ENCODE measurements at places on chromosomes 1 and 21. TPM values are rescaled to one million over a fixed set of nuclear protein-coding genes. Genes with fewer than 3 reads are reported as not detected.
A peak's percentile ranks its signal among the peaks of the same experiment; 100 is the strongest.

Gene TSPAN1
- 2.2 TPM for total RNA-seq

Gene RCC1
- total RNA-seq, result 10.6 TPM

Gene GJA4
- 17.0 TPM for total RNA-seq

- no peak for DNase-seq
- H3K4me1 ChIP-seq, result peaks cover 13% of the 10 kb centered on the region
- H3K27ac ChIP-seq, result peak overlapping the region; percentile 24
- no peaks in the 10 kb centered on the region for H3K36me3 ChIP-seq
- no peaks in the 10 kb centered on the region for H3K27me3 ChIP-seq
- peak overlapping the region; percentile 40 for H3K4me3 ChIP-seq
These were observed 291.2 kb downstream of the PTPRC start for GRCh38 chr1:198929961-198930599.

DNA sequence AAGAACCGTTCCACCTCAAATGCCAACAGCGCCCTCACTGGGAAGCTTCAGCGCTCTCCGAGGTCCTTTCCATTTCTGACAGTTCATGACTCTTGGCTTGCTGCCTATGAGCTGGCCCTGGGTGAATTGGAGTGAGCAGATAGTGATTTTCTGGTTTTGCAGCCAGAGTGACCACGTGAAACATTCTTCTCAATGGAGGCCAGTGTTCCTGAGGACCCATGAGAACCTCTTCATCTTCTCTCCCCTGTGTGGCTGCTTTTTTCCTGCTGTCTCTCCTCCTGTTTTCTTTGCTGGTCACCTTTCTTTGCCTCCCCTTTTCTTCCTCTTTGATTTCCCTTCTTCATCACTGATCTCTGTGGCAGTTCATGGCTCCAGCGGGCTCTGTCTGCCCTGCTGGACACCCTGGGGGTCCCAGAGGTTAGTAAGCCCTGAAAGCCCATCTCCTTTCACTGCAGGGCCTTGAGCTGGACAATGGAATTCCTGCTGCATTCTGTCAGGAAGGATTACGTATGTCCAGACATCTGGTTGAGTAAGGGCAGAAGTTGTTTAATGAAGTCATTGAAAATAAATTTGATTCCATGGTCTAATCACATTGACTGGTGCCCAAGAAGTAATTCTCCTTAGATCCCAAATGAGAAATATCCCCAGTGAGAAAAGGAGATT lies 29.9 kb downstream of the VASH2 start:
- no peaks in the 10 kb centered on the region for H3K27me3 ChIP-seq
- H3K4me1 ChIP-seq, result peaks cover 32% of the 10 kb centered on the region
- DNase-seq, result peak; percentile 66
- no peaks in the 10 kb centered on the region for H3K36me3 ChIP-seq
- no peak overlapping the region for H3K4me3 ChIP-seq

GRCh38 chr1:93556291-93556690 lies 108.4 kb downstream of the FNBP1L start:
- H3K27ac ChIP-seq, result peak overlapping the region; percentile 72
- H3K27me3 ChIP-seq, result no peaks in the 10 kb centered on the region
- peaks cover 42% of the 10 kb centered on the region for H3K4me1 ChIP-seq
- DNase-seq, result no peak

DNA sequence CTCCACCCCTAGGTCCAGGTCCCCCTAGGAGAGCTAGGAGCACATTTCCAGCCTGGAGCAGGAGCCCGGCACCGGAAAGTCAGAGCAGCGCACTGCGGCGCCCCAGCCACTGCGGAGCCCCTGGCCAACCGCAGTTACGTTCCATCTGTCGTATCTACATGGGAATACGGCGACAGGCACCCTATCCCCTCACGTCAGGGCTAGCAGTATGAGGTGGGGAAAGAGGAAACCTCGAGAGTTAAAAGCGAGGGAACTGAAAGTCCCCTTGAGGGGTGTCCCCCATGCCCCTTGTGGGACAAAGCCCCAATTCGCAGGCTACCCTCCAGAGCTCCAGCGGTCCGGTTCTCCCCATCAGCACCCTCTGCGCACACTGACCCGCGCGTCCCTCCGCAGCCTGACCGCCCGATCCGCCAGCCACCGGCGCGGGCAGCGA lies 995 bp downstream of the COLGALT2 start:
- H3K4me3 ChIP-seq, result peak overlapping the region; percentile 66
- DNase-seq, result peak; percentile 77

DNA sequence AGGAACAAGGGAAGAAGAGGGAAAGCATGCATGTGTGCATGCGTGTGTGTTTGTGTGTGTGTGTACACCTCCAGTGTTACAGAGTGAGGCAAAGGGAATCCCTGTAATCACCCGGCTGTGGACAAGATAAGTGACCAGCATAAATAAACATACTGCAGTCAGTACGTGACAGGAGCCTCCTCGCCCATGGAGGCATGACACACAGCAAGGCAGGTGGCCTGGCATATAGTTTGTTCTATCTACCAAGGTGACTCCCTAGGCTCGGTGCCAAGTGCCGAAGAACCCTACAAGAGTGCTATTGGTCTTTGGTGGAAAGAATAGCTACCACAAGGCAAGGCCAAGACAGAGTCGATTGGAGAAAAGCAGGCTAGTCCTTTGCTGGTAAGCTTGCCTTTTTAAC lies 31.7 kb upstream of the HEATR1 start:
- no peak for DNase-seq
- no peaks in the 10 kb centered on the region for H3K4me1 ChIP-seq
- H3K27me3 ChIP-seq, result no peaks in the 10 kb centered on the region
- no peak overlapping the region for H3K27ac ChIP-seq
- no peaks in the 10 kb centered on the region for H3K36me3 ChIP-seq

GRCh38 chr1:237794071-237794470 lies 96.7 kb downstream of the ZP4 start:
- no peak for DNase-seq
- no peak overlapping the region for H3K4me3 ChIP-seq
- peaks cover 28% of the 10 kb centered on the region for H3K4me1 ChIP-seq
- no peaks in the 10 kb centered on the region for H3K27me3 ChIP-seq
- H3K36me3 ChIP-seq, result peaks cover 58% of the 10 kb centered on the region

DNA sequence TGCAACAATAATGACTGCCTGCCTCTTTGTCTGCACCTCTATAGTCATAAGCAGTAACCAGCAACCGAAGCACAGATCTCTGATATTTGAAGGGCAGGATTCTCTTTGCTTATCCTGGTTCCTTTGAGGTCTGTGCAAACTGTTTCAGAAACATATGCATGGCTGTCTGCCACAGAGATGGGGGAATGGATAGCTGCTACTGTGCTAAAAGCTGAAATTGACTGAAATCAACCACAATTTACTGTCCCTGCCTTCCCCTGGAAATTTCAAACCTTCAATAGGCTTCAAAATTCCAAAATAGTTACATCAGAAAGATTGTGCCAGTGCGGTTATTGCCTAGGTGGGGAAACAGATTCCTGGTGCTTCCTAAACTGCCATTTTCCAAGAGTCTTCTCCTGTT lies 136.8 kb upstream of the GORAB start:
- no peak overlapping the region for H3K4me3 ChIP-seq

- no peak overlapping the region for H3K4me3 ChIP-seq
- H3K4me1 ChIP-seq, result no peaks in the 10 kb centered on the region
- DNase-seq, result no peak
These were observed 51.2 kb downstream of the DNTTIP2 start for GRCh38 chr1:93827633-93828366.

DNA sequence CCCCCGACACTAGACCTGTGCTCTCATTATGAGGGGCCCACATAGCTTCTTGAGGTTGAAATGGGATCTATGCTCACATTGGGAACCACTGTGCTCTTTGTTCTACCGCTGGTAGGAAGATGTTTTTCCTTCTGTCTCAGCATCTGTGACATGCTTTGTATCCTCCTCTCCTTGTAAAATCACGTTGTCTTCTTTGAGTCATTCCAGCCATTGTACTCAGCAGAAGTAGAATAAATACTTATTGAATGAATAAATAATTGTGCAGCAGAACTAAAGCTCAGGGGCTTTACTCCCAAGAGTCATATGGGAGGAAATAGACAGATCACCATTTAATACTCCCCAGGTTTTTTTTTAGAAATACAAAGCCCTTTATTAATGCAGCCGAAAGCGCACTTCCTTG lies 66.3 kb upstream of the EDEM3 start:
- H3K27me3 ChIP-seq, result no peaks in the 10 kb centered on the region
- H3K27ac ChIP-seq, result no peak overlapping the region
- peaks cover 16% of the 10 kb centered on the region for H3K4me1 ChIP-seq
- DNase-seq, result no peak
- peaks cover 82% of the 10 kb centered on the region for H3K36me3 ChIP-seq
- no peak overlapping the region for H3K4me3 ChIP-seq

DNA sequence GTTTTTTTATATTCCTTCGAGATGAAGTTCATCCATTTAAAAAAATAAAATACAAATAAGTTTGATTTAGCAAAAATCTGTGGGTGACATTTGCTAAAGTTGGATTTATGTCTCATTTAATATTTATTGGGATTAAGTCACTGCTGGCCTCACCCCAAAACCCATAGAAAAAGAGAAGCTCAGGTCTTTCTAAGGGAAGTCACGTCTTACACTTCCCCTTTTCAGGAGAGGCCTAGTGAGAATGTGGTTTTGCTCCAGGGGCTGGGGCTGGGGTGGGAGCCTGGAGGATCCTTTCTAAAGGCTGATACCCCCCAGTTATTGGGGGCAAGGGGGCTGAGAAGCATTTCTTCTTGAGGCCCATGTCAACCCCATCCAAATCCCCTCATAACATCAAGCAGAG lies 300.3 kb downstream of the DSCAM start:
- no peak for DNase-seq
- H3K27me3 ChIP-seq, result no peaks in the 10 kb centered on the region
- H3K36me3 ChIP-seq, result no peaks in the 10 kb centered on the region
- no peak overlapping the region for H3K27ac ChIP-seq

DNA sequence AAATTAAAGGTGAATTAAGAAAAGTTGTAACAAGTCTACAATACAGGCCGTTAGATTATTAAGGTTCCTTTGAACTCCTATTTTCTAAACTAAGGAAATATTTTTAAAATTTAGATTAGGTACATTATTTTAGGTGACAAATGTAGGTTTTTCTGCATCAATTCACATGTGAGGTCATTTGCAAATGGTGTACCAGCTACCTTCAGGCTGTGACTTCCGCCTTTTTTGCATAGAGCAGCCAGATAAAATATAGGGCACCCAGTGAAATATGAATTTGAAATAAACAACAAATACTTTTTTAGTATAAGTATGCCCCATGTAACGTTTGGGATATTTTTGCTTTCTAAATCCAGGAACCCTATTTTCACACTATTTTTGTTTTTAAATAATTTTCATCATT lies 544.0 kb downstream of the LMO4 start:
- H3K4me3 ChIP-seq, result no peak overlapping the region
- no peaks in the 10 kb centered on the region for H3K27me3 ChIP-seq
- no peaks in the 10 kb centered on the region for H3K4me1 ChIP-seq
- H3K36me3 ChIP-seq, result no peaks in the 10 kb centered on the region
- H3K27ac ChIP-seq, result no peak overlapping the region
- DNase-seq, result no peak

DNA sequence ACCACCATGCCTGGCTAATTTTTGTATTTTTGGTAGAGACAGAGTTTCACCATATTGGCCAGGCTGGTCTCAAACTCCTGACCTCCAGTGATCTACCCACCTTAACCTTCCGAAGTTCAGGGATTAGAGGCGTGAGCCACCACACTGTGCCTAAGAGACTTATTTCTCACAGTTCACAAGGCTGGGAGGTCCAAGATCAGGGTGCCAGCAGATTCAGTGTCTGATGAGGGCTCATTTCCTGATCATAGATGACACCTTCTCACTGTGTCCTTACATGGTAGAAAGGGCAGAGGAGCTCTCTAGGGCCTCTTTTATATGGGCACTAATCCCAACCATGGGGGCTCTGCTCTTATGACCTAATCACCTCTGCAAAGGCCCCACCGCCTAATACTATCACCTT lies 58.8 kb downstream of the ARHGEF10L start:
- no peaks in the 10 kb centered on the region for H3K36me3 ChIP-seq
- no peak overlapping the region for H3K27ac ChIP-seq
- DNase-seq, result no peak
- H3K4me1 ChIP-seq, result peaks cover 46% of the 10 kb centered on the region
- H3K4me3 ChIP-seq, result no peak overlapping the region

GRCh38 chr1:177838907-177839485 lies 130.9 kb downstream of the SEC16B start:
- no peak overlapping the region for H3K4me3 ChIP-seq
- H3K27me3 ChIP-seq, result peaks cover 5% of the 10 kb centered on the region
- DNase-seq, result no peak
- no peaks in the 10 kb centered on the region for H3K36me3 ChIP-seq
- no peak overlapping the region for H3K27ac ChIP-seq

GRCh38 chr1:36469163-36469562 lies 5.0 kb upstream of the MRPS15 start:
- H3K36me3 ChIP-seq, result no peaks in the 10 kb centered on the region
- H3K4me3 ChIP-seq, result no peak overlapping the region
- no peak overlapping the region for H3K27ac ChIP-seq
- H3K4me1 ChIP-seq, result no peaks in the 10 kb centered on the region

DNA sequence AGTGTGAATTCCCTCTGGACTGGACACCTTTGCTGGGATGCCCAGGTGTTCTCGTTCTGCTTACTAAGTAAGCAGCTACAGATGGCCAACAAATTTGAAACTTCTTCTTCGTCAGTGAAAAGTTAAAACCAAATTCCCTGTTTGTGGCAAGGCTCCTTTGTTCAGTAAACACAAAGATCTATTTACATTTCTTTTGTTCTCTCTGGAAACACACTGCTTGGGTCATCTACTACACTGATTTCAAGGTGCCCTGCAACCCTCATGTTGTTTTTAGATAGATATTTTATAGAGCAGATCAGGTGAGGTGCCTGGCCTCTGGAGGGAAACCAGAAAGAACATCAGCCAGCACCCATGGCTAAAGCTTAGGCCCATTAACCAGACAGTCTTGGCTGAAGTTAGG lies 157.2 kb upstream of the UBE2U start:
- no peak for DNase-seq
- H3K4me1 ChIP-seq, result peaks cover 9% of the 10 kb centered on the region
- no peaks in the 10 kb centered on the region for H3K36me3 ChIP-seq
- no peak overlapping the region for H3K27ac ChIP-seq
- no peaks in the 10 kb centered on the region for H3K27me3 ChIP-seq
- H3K4me3 ChIP-seq, result no peak overlapping the region

DNA sequence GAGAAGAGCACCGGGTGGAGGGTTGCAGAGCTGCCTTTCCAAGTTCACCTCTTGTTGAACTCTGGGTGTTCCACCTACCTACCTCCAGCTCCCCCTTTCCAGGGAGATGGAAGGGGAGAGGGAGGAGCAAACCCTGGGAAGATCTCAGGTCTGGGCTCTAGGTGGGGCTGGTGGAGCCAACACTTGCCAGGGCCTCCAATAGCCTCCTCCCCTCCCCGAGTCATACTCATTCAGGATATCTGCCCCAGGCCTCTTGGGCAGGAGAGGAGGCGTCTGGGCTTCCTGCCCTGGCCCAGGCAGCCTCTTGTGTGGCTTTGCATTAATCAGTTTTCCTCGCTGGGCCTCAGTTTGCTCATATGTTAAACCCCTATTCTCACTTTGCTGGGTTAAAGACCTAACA lies 13.4 kb downstream of the RAP1GAP start:
- H3K27ac ChIP-seq, result no peak overlapping the region
- H3K4me3 ChIP-seq, result no peak overlapping the region
- no peaks in the 10 kb centered on the region for H3K36me3 ChIP-seq
- DNase-seq, result no peak
- peaks cover 5% of the 10 kb centered on the region for H3K27me3 ChIP-seq
- H3K4me1 ChIP-seq, result peaks cover 12% of the 10 kb centered on the region

GRCh38 chr1:217586586-217586985 lies 44.3 kb downstream of the GPATCH2 start:
- no peak overlapping the region for H3K4me3 ChIP-seq
- no peaks in the 10 kb centered on the region for H3K36me3 ChIP-seq
- H3K4me1 ChIP-seq, result no peaks in the 10 kb centered on the region
- no peak for DNase-seq
- no peak overlapping the region for H3K27ac ChIP-seq
